Stimulated activated CD4-positive, alpha-beta T cell treated with anti-CD3 and anti-CD28 coated beads, Interleukin-15, amount 100 ng/mL, for 1 hour (primary cell): ENCODE measurements at places on chromosomes 1 and 21.

- DNase-seq, result no peak
These were observed 13.1 kb upstream of the PARS2 start for GRCh38 chr1:54777431-54777830.

GRCh38 chr1:204563307-204563706 lies 47.1 kb downstream of the MDM4 start:
- DNase-seq, result no peak

- DNase-seq, result no peak
These were observed 201.1 kb downstream of the MATN1 start for GRCh38 chr1:30522031-30523004.

DNA sequence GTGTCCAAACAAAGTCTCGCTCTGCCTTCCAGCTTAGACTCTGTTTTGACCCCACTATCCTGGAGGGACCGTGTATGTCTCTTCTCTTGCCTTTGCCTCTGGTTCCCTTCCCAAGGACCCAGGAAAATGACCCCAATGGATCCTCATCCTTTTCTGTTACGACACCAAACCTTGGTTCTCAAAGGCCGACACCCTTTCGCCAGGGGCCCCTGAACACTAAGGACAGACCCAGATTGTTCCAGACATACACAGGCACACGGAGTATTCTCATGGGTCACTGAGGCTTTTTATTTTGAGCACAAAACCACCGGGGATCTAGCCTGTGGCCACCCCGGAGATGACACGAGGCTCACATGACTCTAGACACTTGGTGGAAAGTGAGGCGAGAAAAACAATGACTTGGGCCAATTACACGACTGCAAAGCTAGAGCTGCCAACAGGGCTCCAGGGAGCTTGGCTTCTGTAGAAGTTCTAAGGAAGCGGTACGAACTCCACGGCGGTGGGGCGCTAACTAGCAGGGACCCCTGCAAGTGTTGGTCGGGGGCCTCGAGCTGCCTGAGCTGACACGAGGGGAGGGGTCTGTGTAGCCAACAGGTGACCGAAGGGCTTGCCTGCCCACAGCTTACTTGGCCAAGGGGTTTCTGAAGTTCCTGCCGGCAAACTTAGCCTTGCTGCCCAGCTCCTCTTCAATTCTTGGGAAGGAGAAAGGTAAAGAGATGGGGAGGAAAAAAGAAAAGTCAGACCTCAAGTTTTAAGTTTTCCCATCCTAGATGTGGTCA lies 17.6 kb downstream of the ENO1 start:
- DNase-seq, result no peak

DNA sequence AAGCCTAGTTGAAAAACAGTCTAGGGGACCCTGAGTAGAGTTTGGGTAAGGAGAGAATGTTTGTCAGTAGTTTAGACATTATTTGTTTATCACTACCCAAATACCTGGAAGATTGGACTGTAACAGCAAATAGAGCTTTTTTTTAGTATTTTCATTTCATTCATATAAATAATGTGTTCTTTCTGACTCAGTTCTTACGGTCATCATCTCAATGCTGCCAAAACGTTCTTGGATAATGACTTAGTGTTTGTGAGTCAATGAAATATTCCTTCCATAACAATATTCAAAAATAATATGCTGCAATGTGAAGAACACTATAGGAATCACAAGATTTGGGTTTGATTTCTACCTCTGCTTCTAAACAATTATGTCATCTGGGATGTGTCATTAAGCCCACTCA lies 400.0 kb upstream of the PKN2 start:
- DNase-seq, result no peak

- DNase-seq, result no peak
These were observed 112.1 kb downstream of the PHTF1 start for GRCh38 chr1:113647164-113647563.

DNA sequence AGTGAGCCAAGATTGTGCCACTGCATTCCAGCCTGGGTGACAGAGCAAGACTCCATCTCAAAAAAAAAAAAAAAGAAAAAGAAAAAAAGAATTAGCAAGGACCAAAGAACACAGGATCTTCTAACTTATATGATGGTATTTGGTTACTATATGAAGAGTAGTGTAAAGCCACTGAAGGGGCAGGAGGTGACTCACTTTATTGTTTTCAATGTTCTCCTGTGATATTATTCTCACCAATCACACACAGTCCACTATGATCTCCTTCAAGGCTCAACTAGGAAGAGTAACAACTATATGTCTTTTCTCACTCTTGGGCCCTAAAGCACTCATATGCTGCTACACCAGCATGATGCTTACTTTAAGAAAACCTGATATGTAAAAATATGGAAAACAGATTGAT lies 26.7 kb downstream of the RC3H1 start:
- no peak for DNase-seq

GRCh38 chr1:4431491-4431890 lies 222.9 kb upstream of the AJAP1 start:
- no peak for DNase-seq

GRCh38 chr1:182340233-182341058 lies 51.1 kb downstream of the GLUL start:
- DNase-seq, result no peak

- no peak for DNase-seq
These were observed 547 bp downstream of the FOXD2 start for GRCh38 chr1:47438165-47439016.

DNA sequence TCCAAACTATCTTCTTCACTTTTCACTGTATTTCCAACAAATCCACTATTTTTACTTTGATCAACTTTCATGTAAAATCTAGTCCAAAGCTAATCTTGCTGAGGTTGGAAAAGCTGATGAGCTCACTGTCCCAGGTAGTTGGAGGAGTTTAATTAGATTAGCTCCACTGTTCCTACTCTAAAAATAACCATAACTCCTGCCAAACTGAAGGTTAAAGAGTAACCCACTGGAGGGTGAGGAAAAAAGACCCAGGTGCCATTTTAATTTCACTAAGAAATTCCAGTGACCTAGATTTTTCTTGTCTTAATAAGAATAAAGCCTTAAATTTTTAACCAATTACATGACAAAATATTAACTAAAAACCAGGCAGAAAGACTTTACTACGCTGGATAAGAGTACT lies 15.3 kb downstream of the DCAF8 start:
- DNase-seq, result no peak

- DNase-seq, result no peak
These were observed 28.5 kb downstream of the ACOT7 start for GRCh38 chr1:6365047-6365446.

GRCh38 chr1:169527451-169528214 lies 41.9 kb upstream of the SLC19A2 start:
- DNase-seq, result no peak

DNA sequence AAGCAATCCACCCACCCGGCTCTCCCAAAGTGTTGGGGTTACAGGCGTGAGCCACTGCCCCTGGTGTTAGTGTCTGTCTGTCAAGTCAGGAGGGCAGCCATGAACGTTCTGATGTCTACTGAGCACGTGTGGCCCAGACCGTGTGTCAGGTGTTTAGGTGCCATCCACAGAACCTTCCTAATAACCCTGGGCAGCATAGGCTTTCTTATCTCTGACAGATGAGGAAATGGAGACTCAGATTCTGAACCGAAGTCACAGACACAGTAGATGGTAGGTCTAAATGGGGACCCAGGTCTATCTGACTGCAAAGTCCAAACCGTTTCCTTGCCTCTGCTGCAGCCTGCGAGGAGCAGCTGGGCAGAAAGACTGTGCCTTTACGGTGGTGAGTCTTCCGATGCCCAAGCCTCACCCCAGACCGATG lies 622 bp upstream of the IL6R start:
- DNase-seq, result no peak

GRCh38 chr1:204931768-204932572 lies 61.3 kb downstream of the NFASC start:
- no peak for DNase-seq

- DNase-seq, result no peak
These were observed 9.9 kb downstream of the OBSCN start for GRCh38 chr1:228217551-228218344.

DNA sequence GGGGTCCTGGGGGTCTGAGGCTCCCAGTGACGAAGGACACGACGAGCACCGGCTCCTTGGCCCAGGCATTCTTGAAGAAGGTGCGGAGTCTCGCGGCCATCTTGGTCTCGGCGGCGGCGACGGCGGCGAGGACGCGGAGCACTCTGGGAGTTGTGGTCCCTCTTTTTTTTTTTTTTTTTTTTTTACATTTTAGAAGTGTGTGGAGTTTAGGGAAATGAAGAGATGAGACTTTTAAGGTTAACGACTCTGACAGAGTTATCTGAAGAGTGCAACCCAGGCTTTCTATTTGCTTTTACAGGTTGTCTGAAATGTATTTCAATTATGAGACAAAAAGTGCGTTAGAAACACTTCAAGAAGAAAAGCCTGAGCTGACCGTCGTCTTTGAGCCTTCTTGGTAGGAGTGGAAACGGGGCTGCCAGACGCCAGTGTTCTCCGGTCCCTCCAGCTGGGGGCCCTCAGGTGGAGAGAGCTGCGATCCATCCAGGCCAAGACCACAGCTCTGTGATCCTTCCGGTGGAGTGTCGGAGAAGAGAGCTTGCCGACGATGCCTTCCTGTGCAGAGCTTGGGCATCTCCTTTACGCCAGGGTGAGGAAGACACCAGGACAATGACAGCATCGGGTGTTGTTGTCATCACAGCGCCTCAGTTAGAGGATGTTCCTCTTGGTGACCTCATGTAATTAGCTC lies 9.7 kb downstream of the OR2B11 start:
- peak; percentile 21 for DNase-seq

DNA sequence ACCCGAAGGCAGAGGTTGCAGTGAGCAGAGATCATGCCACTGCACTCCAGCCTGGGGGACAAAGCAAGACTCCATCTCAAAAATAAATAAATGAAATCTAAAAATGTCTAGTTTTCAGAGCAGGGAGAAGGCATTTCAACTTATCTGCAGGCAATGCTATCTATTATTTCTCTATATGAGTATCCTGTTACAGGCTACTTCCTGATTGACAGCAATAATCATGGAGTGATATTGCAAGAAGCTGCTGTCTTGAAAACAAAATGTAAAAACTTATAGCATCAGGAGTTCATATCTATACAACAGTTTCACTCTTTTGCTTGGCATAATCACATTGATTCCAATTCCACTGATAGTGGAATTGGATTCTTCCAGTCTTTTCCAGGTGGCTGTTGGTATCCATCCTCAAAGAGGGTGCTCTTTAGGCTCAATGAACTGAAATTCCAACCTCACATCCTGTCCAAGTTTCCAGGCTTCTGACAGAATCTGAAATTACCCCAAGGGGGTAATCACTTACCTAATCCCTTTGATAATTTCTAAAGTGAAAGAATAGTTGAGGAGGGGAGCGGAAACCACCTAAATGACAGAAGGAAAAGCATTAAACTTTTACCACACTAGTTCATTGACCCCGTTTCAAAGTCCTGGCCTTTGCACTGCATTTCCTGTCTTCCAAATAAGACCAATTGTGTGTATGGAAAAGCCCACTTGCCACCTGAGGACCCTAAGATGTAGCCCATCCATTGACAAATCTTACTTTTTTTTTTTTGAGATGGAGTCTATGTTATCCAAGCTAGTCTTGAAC lies 107.6 kb downstream of the GLUL start:
- no peak for DNase-seq

DNA sequence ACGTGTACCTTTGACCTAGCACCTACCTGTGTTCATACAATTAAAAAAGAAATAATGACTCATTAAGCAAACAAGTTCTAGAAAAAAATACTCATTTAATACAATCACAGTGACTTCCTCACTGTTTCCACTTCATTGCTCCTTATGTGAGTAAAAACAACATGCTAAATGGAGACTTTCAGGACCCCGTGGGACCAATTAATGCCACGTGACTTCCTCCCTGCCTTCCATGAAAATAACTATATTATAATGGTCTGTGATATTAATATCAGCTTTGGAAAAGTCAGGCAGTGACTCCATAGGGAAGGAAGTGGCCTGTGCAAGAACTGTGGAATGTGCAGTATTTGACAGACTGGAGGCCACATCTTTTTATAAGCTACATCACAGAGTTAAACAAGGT lies 337.8 kb downstream of the HLX start:
- DNase-seq, result no peak

GRCh38 chr1:178220094-178220493 lies 126.2 kb downstream of the RASAL2 start:
- DNase-seq, result no peak

- DNase-seq, result no peak
These were observed 24.8 kb upstream of the IFFO2 start for GRCh38 chr1:18981242-18981641.

DNA sequence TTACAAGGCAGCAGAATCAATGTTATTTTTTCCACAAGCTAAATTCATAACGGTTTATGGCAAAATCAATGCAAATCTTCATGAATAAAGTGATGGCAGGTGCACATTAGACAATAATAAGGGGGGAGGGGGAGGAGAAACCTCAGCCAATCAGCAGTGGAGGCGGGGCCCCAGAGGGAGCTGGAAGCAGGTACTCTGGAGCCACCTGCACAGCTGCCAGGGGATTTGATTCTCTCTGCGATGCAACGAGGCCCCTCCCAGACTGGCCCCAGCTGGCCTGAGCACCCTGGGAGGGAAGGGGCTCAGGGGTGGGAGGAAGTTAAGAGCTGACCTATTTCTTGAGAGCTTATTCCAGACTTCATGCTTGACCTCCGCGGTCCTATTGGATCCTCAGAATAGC lies 127.8 kb upstream of the IGSF21 start:
- DNase-seq, result no peak

- DNase-seq, result no peak
These were observed 4.4 kb downstream of the NDUFS2 start for GRCh38 chr1:161206411-161207140.

GRCh38 chr1:201476670-201477344 lies 7.8 kb upstream of the PHLDA3 start:
- DNase-seq, result no peak

DNA sequence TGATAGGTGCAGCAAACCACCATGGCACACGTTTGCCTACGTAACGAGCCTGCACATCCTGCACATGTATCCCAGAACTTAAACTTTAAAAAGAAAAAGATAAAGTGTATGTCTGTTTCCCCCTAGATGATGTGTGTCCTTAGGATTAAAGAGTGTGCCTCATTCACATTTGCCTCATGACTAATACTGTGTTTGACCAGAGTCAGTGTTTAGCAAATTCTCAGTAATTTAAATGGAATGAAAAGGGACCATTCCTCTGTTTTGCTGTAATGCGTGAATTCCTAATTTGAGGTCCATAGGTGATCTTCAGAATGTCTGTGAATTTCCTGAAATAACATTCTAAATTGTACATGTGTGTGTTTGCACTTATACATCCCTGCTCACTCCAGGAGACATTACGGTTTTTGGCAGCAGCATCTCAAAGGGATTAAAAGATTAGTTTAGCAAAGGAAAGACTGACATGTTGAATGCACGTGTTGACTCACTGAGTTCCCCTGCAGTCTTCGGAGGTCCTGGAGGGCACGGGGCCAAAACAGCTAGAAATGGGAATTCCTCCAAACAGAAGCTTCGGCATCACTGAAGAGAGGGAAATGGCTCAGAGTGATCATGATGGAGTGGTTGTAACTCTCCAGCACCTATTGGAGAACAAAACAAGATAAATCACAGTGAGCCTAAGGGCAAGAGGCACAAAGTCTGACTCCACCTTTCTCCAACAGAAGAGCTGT lies 19.1 kb upstream of the SLC35F3 start:
- DNase-seq, result no peak

DNA sequence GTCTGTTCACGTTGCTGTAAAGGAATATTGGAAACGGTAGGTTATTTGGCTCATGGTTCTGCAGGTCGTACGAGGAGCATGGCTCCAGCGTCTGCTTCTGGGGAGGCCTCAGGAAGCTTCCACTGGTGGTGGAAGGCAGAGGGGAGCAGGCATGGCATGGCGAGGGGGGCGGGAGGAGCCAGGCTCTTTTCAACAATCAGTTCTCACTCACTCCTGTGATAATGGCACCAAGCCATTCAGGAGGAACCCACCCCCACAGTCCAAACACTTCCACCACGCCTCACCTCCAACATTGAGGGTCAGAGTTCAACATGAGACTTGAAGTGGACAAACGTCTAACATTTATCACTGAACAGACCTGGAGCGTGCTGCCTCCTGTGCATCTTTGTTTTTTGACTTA lies 141.2 kb downstream of the PGBD5 start:
- no peak for DNase-seq
